Lower lobe of right lung (tissue), 2 donors: ENCODE measurements at places on chromosomes 5 and 9. TPM values are rescaled to one million over a fixed set of nuclear protein-coding genes. Genes with fewer than 3 reads are reported as not detected.
A peak's percentile ranks its signal among the peaks of the same experiment; 100 is the strongest.

Gene CA9
- not detected for total RNA-seq

Gene EGFLAM
- 2.4 TPM for total RNA-seq

Gene AGTPBP1
- total RNA-seq = 47.0 TPM

Gene PCDHGB4
- 5.3 TPM for total RNA-seq

Gene KCNIP1
- total RNA-seq = 1.7 TPM

Gene GALNT12
- 23.2 TPM for total RNA-seq

Gene TMC1
- total RNA-seq = not detected

Gene SAXO1
- total RNA-seq = 0.15 TPM

Gene RALGPS1
- total RNA-seq = 17.6 TPM

Gene CD14
- total RNA-seq = 165 TPM

Gene TLR4
- total RNA-seq = 70.1 TPM

Gene LRRC19
- total RNA-seq = 0.27 TPM

Gene KIAA1958
- 14.1 TPM for total RNA-seq

Gene RASGRF2
- total RNA-seq = 6.7 TPM

- H3K4me3 ChIP-seq = no peak overlapping the region
- H3K27me3 ChIP-seq = no peaks in the 10 kb centered on the region
- H3K4me1 ChIP-seq = no peaks in the 10 kb centered on the region
- H3K27ac ChIP-seq = no peak overlapping the region
- no peaks in the 10 kb centered on the region for H3K36me3 ChIP-seq
These were observed 46.4 kb upstream of the CTNNA1 start for GRCh38 chr5:138706655-138707480.

GRCh38 chr5:2131826-2132496, 249.2 kb upstream of the IRX4 start:
- no peak overlapping the region for H3K4me3 ChIP-seq
- H3K4me1 ChIP-seq = no peaks in the 10 kb centered on the region
- peaks cover 6% of the 10 kb centered on the region for H3K27me3 ChIP-seq
- DNase-seq = no peak
- H3K27ac ChIP-seq = no peak overlapping the region

- H3K36me3 ChIP-seq = no peaks in the 10 kb centered on the region
- no peak for DNase-seq
- peak overlapping the region; percentile 7 for H3K27ac ChIP-seq
- H3K4me1 ChIP-seq = peaks cover 71% of the 10 kb centered on the region
- no peaks in the 10 kb centered on the region for H3K27me3 ChIP-seq
- H3K4me3 ChIP-seq = no peak overlapping the region
These were observed 22.6 kb downstream of the MAP3K1 start for GRCh38 chr5:56837956-56838355.

DNA sequence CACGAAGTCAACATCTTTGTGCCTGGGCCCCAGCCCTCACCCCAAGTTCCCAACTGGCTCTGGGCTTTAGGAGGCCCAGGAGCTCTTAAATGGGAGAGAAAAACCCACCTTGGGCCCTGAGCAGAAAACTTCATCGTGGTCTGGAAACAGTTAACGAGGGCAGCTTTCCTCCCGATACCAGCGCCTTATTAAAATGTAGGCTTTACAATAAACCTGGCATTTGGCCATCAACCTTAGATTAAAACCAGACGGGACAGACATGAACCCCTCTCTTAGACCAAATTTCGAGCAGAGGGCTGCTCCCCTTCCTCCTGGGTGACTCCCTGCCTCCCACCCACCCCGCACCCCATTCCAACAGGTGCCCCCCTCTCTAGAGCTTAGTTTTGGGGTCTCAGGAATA, 39.4 kb downstream of the PRRX2 start:
- DNase-seq = no peak
- no peaks in the 10 kb centered on the region for H3K36me3 ChIP-seq

GRCh38 chr9:89363921-89364665, 45.8 kb downstream of the SECISBP2 start:
- no peak overlapping the region for H3K27ac ChIP-seq
- no peaks in the 10 kb centered on the region for H3K27me3 ChIP-seq
- H3K36me3 ChIP-seq = peaks cover 42% of the 10 kb centered on the region
- H3K4me3 ChIP-seq = no peak overlapping the region
- H3K4me1 ChIP-seq = peaks cover 15% of the 10 kb centered on the region

GRCh38 chr9:102456562-102456961, 538.6 kb upstream of the CYLC2 start:
- no peaks in the 10 kb centered on the region for H3K4me1 ChIP-seq
- DNase-seq = no peak
- H3K27me3 ChIP-seq = no peaks in the 10 kb centered on the region
- H3K27ac ChIP-seq = no peak overlapping the region
- no peak overlapping the region for H3K4me3 ChIP-seq
- H3K36me3 ChIP-seq = no peaks in the 10 kb centered on the region

DNA sequence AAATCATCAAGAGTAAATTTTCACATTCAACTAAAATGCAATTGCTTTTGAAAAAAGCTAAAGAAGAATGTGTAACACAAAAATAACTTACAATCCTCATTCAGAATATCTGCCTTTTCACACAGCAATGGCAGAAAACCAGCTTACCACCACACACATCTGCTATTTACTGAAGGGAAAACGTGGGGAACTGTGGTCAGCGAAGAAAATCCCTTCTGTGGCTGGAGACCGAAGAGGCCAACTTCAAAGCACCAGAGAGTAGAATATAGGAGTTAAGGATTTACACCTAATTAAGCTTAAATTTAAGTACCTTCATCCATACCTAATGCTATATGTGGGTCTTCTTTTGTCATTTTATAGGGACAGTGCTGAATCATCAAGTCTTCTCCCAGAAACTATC, 339.6 kb downstream of the DEPDC1B start:
- no peaks in the 10 kb centered on the region for H3K4me1 ChIP-seq
- no peak for DNase-seq
- H3K36me3 ChIP-seq = no peaks in the 10 kb centered on the region
- no peak overlapping the region for H3K27ac ChIP-seq
- no peak overlapping the region for H3K4me3 ChIP-seq
- no peaks in the 10 kb centered on the region for H3K27me3 ChIP-seq

GRCh38 chr5:96863114-96863513, 13.2 kb upstream of the ERAP2 start:
- no peaks in the 10 kb centered on the region for H3K36me3 ChIP-seq
- no peak overlapping the region for H3K27ac ChIP-seq
- H3K4me1 ChIP-seq = no peaks in the 10 kb centered on the region

DNA sequence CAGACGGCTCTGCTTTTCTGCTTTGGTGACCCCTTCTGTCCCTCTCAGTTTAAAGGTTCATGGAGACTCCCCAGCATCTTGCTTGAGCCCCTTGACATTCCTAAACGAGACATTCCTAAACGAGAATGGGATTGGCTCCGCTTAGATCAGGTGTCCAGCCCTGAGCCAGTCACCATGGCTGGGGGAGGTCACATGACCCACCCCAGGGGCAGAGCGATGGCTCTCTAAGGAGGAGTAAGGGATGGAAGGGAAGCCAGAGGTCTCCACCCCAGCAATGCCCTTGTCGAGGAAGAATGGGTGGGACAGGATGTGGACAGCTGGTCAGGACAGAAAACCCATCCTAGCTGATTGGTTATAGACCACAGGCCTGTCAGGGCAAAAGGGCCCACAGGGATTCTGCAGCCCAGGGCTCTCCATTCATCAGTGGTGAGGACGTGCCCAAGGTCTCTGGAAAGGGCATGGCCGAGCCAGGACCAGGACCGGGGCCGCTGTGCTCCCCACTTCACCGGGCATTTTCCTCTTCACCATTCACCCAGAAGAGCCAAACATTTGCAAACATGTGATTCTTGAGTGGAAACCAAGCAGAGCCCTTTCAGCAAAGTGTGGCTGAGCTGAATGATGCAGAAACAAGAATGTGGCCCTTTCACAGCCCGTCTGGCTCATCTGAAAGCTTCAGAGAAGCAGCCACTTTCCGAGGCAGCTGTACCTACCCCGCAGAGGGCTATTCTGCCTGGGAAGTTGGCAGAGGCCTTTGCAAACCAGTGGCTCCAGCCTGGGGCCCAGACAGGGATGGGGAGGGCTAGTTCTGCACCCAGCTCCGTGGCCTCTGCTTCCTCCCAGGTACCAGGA, 19.8 kb upstream of the AIF1L start:
- no peaks in the 10 kb centered on the region for H3K27me3 ChIP-seq
- H3K27ac ChIP-seq = no peak overlapping the region
- no peak overlapping the region for H3K4me3 ChIP-seq

DNA sequence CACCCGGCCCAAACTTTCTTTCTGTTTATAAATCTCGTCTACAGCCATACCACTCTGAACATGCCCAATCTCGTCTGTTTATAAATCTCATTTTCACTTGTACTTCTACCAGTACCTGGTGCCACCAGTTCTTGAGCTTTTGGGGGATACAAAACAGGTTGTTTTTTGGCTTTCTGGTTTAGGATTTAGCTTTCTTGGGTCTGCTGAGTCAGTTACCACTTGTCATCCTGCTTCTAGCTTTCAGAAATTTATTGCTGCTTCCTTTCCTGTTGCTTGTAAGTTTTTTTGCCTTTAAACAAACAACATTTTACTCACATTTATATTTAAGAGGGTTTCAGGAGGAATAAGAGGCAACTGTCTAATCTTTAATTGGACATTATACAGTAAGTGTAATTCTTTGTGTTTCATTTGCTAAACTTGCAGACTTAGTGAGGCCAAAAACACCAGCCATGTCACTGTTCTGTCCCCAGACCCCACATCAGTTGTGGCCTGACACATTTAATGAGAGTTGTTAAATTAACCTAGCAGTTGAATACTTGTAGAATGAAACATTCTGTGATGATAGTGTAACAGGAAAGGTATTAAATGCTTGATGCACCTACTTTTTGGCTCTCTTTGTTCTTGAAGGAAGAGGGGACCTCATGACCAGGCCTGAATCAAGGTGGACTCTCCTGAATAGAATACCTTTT, 11.8 kb downstream of the NDFIP1 start:
- H3K36me3 ChIP-seq = peaks cover 4% of the 10 kb centered on the region
- H3K27me3 ChIP-seq = no peaks in the 10 kb centered on the region
- peaks cover 55% of the 10 kb centered on the region for H3K4me1 ChIP-seq
- H3K4me3 ChIP-seq = no peak overlapping the region

- no peak overlapping the region for H3K4me3 ChIP-seq
- DNase-seq = no peak
- H3K36me3 ChIP-seq = no peaks in the 10 kb centered on the region
These were observed 19.8 kb downstream of the CORO2A start for GRCh38 chr9:98172604-98173003.

GRCh38 chr5:134143944-134144941, 29.8 kb downstream of the TCF7 start:
- DNase-seq = no peak
- peaks cover 89% of the 10 kb centered on the region for H3K36me3 ChIP-seq
- no peak overlapping the region for H3K4me3 ChIP-seq
- no peaks in the 10 kb centered on the region for H3K27me3 ChIP-seq
- peaks cover 33% of the 10 kb centered on the region for H3K4me1 ChIP-seq
- no peak overlapping the region for H3K27ac ChIP-seq

- no peaks in the 10 kb centered on the region for H3K36me3 ChIP-seq
- H3K27ac ChIP-seq = no peak overlapping the region
- peaks cover 11% of the 10 kb centered on the region for H3K4me1 ChIP-seq
- no peak for DNase-seq
These were observed 11.1 kb upstream of the ARAP3 start for GRCh38 chr5:141692919-141693725.

DNA sequence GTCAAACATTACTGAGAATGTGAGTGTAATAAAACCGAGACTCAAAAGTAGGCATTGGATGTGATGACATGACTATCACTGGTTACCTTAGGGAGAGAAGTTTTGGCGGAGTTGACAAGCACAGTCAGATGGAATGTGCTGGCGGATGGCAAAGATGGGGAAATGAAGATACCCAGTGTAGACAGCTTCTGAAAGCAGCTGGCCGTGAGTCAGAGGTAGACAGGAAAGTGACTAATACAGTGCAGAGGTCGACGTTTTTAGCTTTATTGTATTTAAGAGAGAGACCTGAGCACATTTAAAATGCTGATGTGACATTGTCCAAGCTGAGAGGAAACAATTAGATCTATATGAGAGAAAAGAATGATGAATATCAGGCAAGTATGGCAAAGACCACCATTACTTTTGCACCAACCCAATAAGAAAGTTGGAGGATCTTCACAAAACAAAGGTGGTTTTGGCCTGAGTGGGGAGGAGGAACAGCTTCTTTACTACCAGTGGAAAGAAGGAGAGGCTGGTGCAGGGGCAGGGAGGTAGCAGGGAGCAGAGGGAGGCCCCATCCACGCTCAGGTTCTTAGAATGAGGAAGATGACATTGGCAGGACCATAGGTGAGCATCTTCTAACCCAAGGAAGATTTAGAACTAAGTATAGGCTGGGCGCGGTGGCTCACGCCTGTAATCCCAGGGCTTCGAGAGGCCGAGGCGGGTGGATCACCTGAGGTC, 36.7 kb upstream of the KCNIP1 start:
- no peaks in the 10 kb centered on the region for H3K4me1 ChIP-seq
- H3K27me3 ChIP-seq = no peaks in the 10 kb centered on the region
- H3K4me3 ChIP-seq = no peak overlapping the region

- no peak overlapping the region for H3K4me3 ChIP-seq
- DNase-seq = no peak
These were observed 221.9 kb downstream of the GABRG2 start for GRCh38 chr5:162289489-162289888.

- no peak overlapping the region for H3K27ac ChIP-seq
- no peak overlapping the region for H3K4me3 ChIP-seq
- peaks cover 6% of the 10 kb centered on the region for H3K36me3 ChIP-seq
- no peak for DNase-seq
These were observed 26.2 kb downstream of the GOLPH3 start for GRCh38 chr5:32147959-32148358.

- no peaks in the 10 kb centered on the region for H3K27me3 ChIP-seq
- no peaks in the 10 kb centered on the region for H3K36me3 ChIP-seq
- H3K4me3 ChIP-seq = no peak overlapping the region
- DNase-seq = no peak
These were observed 134.1 kb downstream of the ARL15 start for GRCh38 chr5:54176066-54176830.

- no peaks in the 10 kb centered on the region for H3K36me3 ChIP-seq
- H3K27ac ChIP-seq = no peak overlapping the region
- H3K4me1 ChIP-seq = no peaks in the 10 kb centered on the region
These were observed 1408.4 kb upstream of the WWC1 start for GRCh38 chr5:166883016-166883415.

- no peak overlapping the region for H3K4me3 ChIP-seq
- no peaks in the 10 kb centered on the region for H3K4me1 ChIP-seq
- no peak for DNase-seq
- no peaks in the 10 kb centered on the region for H3K27me3 ChIP-seq
- H3K36me3 ChIP-seq = no peaks in the 10 kb centered on the region
These were observed 182.4 kb downstream of the CCDC171 start for GRCh38 chr9:15735083-15735857.

DNA sequence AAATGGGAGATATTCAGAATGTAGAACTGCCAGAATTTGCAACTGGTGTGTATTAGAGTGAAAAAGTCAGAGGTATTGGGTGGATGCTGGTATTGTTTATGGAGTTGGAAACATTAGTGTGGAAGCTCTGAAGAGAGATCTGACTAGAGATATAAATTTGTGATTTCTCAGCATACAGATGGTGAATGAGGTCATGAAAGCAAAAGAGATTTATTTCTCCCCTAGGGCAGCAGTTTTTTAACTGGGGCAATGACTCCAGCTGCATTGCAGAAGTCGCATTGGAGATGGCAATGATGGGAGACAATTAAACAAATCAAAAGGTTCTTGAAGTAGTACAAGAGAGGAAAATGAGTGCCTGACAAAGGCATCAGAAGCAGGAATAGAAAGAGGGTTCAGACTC, 64.9 kb downstream of the CETN3 start:
- DNase-seq = no peak
- no peaks in the 10 kb centered on the region for H3K4me1 ChIP-seq
- H3K4me3 ChIP-seq = no peak overlapping the region
- H3K27ac ChIP-seq = no peak overlapping the region
- H3K36me3 ChIP-seq = no peaks in the 10 kb centered on the region

- H3K27ac ChIP-seq = no peak overlapping the region
- DNase-seq = no peak
- H3K36me3 ChIP-seq = no peaks in the 10 kb centered on the region
- no peak overlapping the region for H3K4me3 ChIP-seq
- no peaks in the 10 kb centered on the region for H3K27me3 ChIP-seq
These were observed 79.4 kb downstream of the FER start for GRCh38 chr5:108827131-108827530.
